ENCODE measurements at places on chromosomes 1 and 21. TPM values are rescaled to one million over a fixed set of nuclear protein-coding genes. Genes with fewer than 3 reads are reported as not detected.

HMGCL gene
- 43.2 TPM for total RNA-seq

GRCh38 chr1:94651076-94651475 is 109.5 kb upstream of the F3 start:
- H3K4me3 ChIP-seq = no peak overlapping the region
- no peaks in the 10 kb centered on the region for H3K27me3 ChIP-seq
- no peaks in the 10 kb centered on the region for H3K36me3 ChIP-seq
- no peak overlapping the region for H3K27ac ChIP-seq
- DNase-seq = no peak

- no peak for DNase-seq
- H3K4me1 ChIP-seq = peaks cover 49% of the 10 kb centered on the region
- no peaks in the 10 kb centered on the region for H3K36me3 ChIP-seq
- no peaks in the 10 kb centered on the region for H3K27me3 ChIP-seq
These were observed 560 bp downstream of the PLEKHM2 start for GRCh38 chr1:15684468-15685291.

LYPD8 gene
- total RNA-seq = 1.4 TPM

CNR2 gene
- not detected for total RNA-seq

- no peak for DNase-seq
- H3K4me3 ChIP-seq = no peak overlapping the region
These were observed 408.0 kb upstream of the KAZN start for GRCh38 chr1:14190508-14190907.

DNA sequence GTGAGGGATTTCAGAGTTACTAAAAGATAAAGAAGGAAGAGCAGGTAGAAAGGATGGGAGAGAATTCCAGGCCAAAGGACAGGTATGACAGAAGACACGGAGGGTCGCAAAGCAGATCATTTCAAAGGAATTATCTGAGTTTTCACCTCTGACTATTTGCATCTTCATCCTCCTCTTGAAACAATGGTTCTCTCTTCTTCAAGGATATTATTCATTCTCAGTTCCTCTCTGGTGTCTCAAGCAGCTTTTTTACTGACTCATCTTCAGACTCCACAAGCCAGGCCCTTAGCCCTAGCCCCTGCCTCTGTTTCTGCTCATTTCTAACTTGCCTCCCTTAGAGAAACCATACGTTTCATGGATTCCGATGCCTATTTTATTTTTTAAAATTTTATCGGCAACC is 15.0 kb downstream of the DDX59 start:
- peaks cover 40% of the 10 kb centered on the region for H3K36me3 ChIP-seq
- peaks cover 27% of the 10 kb centered on the region for H3K4me1 ChIP-seq
- H3K27ac ChIP-seq = peak overlapping the region; percentile 61

ARF1 gene
- 595 TPM for total RNA-seq

FAM3B gene
- total RNA-seq = not detected

Measured in PC-9 (cell line).